MG63 (cell line): ENCODE measurements at places on chromosomes 12 and 14.

- no peak for DNase-seq
Observed at GRCh38 chr14:103549361-103550311, 12.8 kb downstream of the BAG5 start.

DNA sequence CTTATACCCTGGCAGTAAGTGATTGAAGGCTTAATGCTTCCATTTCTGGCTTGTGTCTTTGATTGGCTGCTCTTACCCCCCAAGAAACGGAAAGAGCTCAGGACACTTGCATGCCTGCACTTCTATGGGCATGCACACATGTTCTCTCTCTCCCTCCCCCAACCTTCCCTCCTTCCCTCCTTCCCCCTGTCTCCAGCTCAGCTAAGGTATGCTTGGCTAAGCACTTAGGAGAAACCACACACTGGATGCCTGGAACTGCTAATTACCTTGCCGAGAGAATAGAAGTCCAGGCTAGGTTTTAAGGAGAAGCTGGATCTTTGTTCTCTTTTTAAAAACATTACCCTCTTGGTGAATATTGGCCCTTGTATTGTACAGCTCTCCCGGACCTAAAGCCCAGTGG lies 1072.8 kb upstream of the TMEM132C start:
- DNase-seq, result no peak

GRCh38 chr14:95291859-95292542 lies 27.7 kb downstream of the CLMN start:
- DNase-seq, result peak; percentile 52

- DNase-seq, result no peak
Observed at GRCh38 chr12:91630083-91630482, 447.5 kb upstream of the DCN start.

DNA sequence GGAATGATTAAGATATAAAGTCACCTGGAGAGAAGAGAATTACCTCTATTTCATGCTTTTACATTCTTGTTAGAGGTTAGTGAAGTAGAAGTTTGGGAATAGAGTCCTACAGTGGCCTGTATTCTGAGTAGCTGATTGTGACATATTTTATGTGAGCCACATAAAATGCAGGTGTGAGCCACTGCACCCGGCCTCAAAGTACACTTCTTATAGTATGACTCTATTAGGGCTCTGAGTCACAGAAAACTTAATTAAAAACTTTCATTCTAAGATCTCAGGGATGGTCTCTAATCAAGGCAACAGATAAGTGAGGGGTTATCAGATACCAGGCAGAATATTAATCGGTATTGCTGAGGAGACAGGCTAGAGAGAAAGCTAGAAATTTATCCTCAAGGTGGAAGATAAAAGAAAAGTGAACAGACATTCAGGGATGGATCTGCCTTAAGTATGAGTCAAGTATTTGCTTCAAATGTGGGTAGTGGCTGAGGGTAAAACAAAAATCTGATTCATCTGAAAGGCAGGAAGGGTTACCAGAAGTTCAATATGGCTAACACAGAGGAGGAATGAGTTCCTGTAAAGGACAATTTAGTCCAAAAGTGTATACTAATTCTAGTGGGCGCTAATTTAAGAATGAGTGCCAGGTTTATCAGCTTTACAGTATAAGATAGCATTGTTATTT lies 5.5 kb upstream of the G2E3 start:
- no peak for DNase-seq
